HS-5 (cell line): ENCODE measurements at places on chromosomes 4 and X.

DNA sequence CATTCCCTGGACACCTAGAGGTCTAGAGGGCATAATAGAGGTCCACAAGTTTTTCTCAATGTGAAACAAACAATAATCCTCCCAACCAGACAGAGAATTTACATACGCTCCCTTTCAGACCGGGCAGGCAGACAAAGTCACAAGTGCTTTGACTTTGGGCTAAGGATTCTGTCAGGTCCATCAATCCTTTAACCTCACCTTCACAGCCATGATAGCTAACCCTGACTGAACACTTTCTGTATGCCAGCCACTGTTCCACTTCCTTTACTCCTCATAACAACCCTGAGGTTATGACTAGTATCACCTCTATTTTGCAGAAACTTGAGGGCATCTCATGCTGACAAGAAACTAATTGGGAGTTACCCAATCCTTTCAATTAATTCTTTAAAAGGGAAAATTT is 118.8 kb upstream of the AFF2 start:
- DNase-seq: no peak

GRCh38 chrX:42414057-42414456 is 363.9 kb downstream of the PPP1R2C start:
- no peak for DNase-seq

DNA sequence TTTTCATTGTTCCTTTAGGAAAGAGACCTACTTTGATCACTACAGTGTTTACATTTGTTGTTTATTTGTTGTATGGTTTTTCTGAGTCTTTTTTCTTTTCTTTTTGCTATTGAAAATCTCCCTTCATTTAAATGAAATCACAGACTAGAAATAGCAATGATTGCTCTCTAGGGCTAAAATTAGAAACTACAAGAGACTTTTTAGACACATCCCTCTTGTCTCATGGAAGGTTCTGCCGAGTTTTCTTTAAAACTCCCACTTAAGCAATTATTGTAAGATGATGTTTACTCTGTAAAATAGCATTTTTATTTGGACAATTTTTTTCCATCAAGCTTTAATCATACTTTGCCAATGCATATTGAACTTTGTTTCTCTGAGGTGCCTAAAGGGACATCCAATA is 136.6 kb downstream of the PALLD start:
- DNase-seq: no peak

- no peak for DNase-seq
These were observed 173.4 kb downstream of the PAPSS1 start for GRCh38 chr4:107546638-107547037.

DNA sequence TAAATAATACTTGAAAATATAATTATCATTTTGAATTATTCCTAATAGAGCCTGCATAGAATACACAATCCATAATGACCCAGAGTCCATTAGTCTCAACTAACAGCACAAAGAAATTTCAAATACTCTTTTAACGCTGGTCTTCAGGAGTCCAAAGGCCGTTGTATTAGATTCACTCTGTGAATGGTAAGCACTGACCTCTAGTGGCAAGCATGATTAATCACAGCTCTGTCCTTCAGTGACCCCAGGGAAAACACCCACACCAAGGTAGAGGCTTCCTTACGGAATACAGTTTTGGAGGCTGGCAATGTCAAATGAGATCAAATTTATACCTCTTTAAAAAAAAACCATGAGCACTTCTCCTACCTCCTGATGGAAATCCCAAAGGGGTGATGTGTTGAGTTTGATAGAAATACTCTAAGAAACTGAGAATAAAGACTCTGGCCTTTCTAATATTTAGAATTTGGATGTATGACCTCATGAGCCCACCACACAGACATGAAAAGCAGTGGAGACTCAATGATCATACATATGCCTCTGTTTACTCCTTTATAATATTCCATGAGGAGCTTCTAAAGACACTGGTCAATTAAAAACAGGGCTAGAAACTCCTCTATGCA is 147.2 kb upstream of the DKK2 start:
- peak; percentile 31 for DNase-seq

DNA sequence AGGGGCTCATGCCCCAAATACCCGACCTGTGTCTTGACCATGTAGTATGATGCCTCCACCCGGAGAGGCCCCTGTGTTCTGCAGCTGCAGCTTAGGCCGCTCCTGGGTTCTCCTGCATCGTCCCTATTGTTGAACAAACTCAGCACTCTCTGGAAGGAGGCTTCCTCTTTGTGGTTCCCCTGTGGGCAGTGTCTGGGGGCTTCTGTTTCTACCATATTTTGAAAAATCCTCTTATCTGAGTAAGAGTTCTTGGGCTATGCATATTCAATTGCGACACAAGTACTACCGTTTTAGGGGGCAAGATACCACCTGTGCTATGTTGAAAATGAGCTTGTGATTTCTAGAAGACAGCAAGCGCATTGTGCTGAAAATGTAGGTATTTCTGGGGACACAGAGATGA is 276.6 kb downstream of the DHRSX start:
- no peak for DNase-seq

DNA sequence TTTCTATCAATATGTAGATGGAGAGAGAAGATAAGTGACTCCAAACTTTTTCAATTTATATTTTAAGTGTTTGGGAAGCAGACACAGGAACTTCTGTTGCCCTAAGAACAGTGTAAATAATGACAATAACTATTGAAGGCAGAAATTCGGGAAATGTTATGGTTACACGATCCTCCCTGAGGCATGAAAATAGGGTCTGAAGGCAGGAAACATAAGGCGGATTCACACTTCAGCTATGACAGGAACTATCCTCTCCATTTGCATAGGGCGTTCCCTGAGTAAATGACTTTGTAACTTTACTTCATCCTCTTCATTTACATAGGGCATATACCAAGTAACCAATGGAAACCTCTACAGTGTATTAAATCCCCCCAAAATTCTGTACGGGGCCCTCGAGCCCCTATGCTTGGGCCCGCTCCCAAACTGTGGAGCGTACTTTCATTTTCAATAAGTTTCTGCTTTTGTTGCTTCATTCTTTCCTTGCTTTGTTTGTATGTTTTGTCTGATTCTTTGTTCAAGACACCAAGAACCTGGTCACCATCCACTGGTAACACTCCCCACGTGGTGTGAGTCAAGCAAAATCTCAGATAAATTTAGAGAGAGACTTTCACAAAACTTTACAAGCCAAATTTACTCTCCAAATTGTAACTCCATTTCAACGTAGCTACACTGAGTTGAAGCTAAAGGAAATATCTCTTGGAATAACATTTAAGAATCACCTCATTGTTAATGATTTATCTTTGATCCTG is 2504.3 kb downstream of the ARAP2 start:
- no peak for DNase-seq

DNA sequence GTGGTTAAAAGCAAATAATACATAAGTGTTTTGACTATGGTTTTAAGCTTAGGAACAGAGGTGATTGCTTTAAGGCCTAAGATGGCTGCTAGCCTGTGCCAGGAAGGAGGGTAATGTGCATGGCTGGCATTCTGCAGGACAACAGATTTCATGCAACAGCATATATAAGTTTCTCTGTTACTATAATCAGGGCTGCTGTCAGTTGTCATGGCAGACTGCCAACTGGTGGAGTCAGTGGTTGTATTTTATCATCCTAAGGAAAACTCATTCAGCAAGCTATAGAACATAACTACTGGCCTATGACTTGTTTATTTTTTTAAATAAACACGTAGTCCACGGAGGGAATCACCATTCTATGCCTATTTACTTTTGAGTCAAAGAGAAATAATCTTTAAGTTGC is 77.7 kb upstream of the DCAF8L1 start:
- no peak for DNase-seq

DNA sequence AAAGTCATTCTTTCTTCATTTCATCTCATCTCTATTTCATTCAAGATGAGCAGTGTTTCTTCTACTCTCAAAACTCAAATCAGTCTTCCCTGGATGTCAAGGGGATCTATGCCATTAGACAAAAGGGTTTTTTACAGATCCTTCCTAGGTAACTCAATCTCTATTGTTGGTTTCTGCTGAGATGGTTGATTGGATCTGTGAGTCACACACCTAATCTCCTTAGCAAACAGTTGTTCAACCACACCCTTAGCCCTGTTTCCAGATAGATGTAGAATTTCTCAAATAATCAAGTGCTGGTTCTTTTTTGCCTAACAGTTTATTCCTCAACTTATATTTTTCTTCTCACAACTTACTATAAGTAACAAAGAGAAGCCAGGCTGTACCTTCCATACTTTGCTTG is 200.5 kb downstream of the KDR start:
- DNase-seq: no peak

DNA sequence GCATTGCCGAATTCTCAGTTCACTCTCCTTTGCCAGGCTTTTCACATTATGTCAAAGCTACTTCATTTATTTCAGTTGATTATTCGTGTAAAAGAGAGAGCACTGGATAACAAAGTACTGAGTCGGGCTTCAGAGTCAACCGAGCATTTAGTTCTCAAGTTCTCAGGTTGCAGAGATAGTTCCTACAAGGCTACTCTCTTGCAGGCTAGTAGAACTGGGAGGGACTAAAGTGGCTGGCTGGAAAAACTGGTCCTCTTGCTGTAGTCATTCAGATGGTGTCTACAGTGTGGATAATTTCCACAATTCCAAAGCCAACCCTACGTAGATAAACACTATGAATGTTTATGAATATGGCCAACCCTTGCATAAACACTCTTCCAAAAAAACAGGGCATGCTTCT is 4.6 kb upstream of the CCNG2 start:
- DNase-seq: no peak

DNA sequence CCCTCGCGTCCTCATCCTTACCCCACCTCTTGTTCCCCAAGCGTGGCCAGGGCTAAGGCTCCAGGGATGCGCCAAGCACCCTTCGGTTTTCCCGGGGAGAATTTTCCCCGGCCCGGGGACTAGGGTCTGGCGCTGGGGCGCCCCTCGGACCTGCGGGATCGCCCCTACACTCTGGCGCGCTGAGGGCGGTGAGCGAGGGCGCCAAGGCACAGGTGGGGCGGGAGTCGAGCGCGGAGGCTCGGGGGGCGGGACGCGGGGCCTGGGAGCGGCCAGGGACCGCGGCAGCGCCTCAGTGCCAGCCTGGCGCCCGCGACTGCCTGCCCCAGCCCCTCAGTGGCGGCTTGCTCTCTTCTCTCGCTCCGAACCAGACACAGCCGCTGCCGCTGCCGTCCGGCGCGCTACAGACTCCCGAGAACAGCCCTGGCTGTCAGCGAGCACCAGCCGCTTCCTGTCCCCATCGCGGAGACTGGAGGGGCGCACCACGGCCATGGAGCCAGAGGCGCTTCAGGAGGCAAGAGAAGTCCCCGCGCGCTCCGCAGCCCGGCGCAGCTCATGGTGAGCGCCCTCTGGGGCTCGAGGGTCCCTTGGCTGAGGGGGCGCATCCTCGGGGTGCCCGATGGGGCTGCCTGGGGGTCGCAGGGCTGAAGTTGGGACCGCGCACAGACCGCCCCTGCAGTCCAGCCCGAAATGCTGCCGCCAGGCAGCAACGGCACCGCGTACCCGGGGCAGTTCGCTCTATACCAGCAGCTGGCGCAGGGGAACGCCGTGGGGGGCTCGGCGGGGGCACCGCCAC is at the start of gene DRD5:
TSS of gene DRD5 (plus strand) at position 292 of the 793 bp plus-strand sequence. CDS start at position 688, 396 bp downstream.
- no peak for DNase-seq

DNA sequence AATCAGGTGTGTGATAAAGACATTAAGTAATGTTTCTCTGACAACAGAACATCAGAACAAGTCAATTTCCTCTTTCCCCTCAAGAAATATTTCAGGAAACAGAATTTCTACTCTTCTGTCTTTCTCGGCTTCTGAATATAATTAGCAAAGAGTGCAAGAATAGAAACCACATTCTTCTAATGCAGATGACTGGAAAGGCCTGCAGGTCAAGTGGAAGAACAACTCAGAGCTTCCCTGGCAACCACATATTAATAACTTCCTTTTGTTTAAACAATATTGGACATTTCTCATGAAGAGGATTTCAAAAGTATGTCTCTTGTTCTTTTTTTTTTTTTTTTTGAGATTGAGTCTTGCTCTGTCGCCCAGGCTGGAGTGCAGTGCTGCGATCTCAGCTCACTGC is 225.5 kb downstream of the PARM1 start:
- no peak for DNase-seq

GRCh38 chr4:151484396-151485102 is 75.6 kb downstream of the FHIP1A start:
- DNase-seq: peak; percentile 68

DNA sequence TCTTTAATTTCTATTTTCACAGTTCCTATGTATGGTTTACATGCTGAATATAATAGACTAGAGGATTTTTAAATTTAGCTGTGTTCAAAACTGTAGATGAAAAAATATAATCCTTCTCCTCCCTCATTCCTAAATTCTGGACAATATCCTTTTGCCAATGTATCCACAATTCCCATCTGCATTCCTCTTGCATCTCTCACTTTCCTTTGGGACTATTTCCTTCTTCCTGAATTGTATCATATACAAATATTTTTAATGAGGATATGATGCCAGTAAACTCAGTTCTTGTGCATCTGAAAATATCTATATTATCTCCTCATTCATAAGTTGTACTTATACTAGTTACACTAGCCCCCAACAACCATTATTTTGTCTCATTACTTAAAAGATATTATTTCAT is 46.7 kb downstream of the DDX60L start:
- DNase-seq: no peak

DNA sequence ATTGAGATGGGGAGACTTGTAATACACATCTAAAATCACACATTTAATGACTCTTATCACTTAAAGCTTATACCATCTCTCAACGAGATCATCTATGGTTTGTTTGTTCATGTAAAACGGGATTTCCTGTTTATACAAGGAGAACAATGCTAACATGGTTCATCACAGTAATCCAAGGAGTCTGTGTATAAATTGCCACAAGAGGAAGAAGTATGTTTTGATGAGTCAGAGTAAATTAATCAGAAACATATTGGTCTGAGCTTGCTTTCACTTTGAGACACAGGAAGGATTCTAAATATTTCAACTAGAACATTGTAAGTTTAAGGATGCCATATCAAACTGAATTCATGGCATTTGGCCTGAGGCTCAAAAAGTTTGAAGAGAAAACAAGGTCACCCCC is 594.1 kb downstream of the GLUD2 start:
- peak; percentile 56 for DNase-seq

DNA sequence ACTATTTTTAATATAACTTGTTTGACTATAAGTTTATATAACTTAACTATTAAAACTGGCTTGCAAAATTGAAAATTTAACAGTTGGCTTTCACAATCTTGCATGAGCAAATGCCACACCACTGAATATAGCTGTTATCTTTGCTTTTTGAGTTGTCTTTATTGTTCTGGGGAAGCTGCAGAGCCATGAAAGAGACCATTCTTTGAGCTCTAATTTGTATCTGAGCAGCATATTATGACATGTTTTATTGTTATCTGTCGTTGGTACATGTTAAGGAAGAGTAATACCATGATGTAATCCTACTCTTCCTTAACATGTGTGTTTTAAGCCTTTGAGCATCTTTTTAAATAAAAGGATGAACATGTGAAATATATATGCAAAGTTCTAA is 97.1 kb upstream of the ANK2 start:
- no peak for DNase-seq

GRCh38 chr4:26386386-26386785 is 65.6 kb downstream of the RBPJ start:
- DNase-seq: no peak

- no peak for DNase-seq
These were observed 43.7 kb upstream of the TADA2B start for GRCh38 chr4:6999172-7000086.
